HAP-1 (cell line): ENCODE measurements at places on chromosomes 11 and 22.

DNA sequence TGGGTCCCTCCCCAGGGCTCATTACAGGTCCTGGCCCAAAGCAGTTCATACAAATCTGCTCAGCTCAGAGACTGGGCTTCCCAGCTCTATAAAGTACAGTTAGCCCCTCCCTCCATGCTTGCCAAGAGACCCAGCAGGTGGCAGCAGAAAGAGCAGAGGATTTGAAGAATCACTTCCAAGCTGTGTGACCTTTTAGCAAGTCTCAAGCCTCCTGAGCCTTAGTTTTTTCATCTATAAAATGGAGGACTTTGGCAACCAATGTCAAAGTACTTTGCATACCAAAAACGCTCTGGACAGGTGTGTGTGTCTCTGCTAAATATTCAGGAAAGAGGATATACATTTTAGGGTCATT lies 26.6 kb downstream of the RELT start:
- no peak for DNase-seq

DNA sequence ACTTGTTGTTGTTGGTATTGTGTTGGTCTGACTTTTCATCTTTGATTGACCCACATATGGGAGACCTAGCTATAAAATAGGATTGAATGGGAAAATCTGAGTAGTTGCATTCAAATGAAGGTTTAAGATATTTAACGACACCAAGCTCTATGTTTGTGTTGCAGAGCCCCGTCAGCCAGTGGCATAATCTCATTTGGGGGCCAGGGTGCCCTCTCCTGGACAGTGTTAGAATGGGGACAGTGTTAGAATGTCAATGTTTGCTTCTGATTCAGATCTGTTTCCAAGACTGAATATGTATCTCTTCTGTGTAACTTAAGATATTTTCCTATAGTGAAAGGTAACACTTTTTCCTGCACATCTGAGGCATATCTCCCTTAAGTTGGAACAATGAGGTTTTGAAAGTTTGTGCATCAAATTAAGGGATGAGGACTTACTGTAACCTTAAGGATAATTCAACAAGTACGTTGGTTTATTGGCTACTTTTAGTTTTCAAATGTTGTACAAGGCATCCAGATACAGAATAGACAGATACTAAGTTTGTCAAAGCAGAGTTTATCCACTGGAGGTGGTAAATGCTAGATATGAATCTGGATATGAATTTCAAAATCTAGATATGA lies 5.3 kb upstream of the OR52M1 start:
- DNase-seq: peak; percentile 13

- DNase-seq: no peak
Observed at GRCh38 chr11:13268791-13269190, 8.8 kb upstream of the BMAL1 start.

DNA sequence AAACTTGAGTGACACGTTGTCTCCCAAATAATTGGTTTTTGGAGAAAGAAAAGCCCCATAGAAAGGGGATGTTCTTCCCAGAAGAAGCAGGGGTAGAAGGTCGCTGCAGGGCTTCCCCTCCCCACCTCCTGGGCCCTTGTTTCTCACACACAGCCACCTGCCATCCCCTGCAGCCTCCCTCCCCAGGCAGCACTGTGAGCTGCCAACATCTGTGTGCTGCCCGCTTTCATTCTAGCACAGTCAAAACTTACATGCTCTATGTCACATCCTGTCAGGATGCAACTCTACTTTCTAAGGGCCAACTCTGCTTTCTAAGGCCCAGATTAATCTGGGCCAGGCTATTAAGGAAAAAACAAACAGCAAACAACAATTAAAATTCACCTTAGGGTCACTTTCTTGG lies 309.4 kb upstream of the ZC3H12C start:
- no peak for DNase-seq

GRCh38 chr11:44804449-44805437 lies 78.0 kb downstream of the TSPAN18 start:
- no peak for DNase-seq

GRCh38 chr11:122981388-122982264 lies at the start of gene BSX:
BSX (minus strand) TSS chr11:122981834; CDS start chr11:122981671, 163 bp downstream.
- DNase-seq: peak; percentile 83

GRCh38 chr11:117702946-117703598 lies 93.9 kb downstream of the DSCAML1 start:
- no peak for DNase-seq

- DNase-seq: no peak
Observed at GRCh38 chr11:120340529-120340928, 4.3 kb downstream of the ARHGEF12 start.

DNA sequence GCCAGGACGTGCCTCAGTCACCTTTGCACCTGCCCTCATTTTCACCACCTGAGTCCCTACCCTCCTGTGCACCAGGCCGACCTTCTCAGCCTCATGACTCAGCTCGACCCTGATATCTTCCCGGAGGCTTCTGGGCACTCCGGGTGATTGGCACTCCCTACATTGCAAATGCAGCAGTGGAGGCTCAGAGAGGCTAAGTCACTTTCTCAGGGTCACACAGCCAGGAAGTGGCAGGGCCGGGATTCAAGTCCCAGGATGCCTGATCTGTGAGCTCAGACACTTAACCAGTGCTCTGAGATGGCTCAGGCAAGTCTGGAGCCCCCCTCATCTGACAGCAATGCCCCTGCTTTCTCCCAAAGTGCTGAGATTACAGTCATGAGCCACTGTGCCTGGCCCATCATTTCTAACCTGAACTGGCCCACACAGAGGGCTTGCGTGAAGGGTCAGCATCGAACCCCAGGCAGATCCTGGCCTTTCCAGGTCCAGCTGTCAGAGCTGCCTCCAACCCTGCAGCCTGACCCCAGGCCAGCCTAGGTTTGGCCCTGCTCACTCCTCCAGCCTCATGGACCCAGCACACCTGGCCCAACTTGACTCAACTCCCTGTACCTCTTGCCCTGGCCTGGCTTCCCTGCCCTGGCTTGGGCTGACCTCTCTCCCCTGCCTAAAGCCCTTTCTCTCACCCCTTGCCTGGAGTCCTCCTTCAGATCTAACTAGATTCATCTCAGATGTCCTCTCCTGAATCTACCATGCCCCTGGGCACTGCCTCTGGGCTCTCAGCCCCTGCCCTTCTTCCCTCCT lies 40.7 kb upstream of the RTL6 start:
- no peak for DNase-seq

DNA sequence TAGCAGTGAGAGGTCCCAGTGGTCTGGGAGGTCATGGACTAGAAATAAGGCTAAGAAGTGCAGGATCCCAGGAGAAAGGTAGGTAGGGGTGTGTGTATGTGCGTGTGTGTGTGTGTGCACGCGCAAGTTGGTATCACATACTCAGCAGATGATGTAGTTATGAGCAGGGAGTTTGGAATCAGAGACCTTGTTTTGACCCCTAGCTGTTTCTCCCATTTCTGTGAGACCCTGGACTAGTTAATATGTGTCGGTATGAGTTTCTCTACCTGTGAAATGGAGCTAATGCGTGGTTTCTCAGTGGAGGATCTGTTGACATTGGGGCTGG lies 1.3 kb downstream of the SERPING1 start:
- no peak for DNase-seq

GRCh38 chr11:102637731-102638130 lies 12.6 kb upstream of the MMP20 start:
- DNase-seq: no peak

GRCh38 chr11:60925868-60926267 lies 1.6 kb downstream of the TMEM132A start:
- no peak for DNase-seq

DNA sequence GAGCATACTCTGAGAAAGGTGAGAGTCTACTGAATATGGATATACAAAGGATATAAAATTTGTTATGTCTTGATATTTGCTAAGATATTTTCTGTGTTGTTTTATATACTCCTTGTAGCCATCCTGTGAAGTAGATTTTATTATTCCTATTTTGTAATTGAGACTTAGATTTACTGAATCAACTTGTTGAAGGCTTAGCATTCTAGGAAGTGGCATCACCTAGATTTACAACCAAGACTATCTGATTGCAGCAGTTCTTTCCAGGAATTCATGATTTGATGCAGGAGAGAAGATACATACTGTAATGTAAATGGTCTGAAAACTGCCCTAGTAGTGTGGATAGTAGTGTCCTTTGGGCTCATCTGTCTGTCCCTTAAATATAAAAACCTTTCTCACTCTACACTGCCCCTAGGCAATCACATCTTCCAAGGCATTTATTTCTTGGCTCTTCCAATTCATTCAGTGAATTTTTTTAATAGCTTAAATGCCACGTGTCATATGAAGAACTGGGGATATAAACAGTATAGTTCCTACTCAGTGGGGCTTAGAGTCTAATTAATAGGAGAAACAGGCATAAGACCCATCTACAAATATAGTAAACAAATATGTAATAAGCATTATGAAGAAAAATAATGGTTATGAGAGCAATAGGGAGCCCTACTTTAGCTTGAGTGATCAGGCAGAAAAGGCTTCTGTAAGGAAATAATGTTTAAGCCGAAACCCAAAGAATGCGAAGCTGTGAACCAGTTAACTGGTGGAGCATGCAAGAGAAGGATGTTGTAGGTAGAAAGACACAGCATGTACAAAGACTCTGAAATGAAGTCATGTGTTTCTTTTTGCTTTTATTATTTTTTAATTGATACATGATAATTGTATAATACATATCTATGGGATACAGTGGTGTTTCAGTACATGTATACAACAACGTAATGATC lies 13.6 kb downstream of the IPO7 start:
- DNase-seq: no peak

GRCh38 chr11:44397586-44398178 lies 87.7 kb upstream of the ALX4 start:
- DNase-seq: no peak

GRCh38 chr22:46569055-46569847 lies 31.8 kb upstream of the CELSR1 start:
- no peak for DNase-seq

- DNase-seq: no peak
Observed at GRCh38 chr11:2271077-2271326, 614 bp upstream of the ASCL2 start.

- DNase-seq: no peak
Observed at GRCh38 chr11:88310246-88310645, 27.3 kb downstream of the CTSC start.

- DNase-seq: peak; percentile 64
Observed at GRCh38 chr11:22787551-22788162, 41.9 kb downstream of the SVIP start.

GRCh38 chr11:47589977-47590861 lies 3.7 kb downstream of the FAM180B start:
- DNase-seq: no peak

DNA sequence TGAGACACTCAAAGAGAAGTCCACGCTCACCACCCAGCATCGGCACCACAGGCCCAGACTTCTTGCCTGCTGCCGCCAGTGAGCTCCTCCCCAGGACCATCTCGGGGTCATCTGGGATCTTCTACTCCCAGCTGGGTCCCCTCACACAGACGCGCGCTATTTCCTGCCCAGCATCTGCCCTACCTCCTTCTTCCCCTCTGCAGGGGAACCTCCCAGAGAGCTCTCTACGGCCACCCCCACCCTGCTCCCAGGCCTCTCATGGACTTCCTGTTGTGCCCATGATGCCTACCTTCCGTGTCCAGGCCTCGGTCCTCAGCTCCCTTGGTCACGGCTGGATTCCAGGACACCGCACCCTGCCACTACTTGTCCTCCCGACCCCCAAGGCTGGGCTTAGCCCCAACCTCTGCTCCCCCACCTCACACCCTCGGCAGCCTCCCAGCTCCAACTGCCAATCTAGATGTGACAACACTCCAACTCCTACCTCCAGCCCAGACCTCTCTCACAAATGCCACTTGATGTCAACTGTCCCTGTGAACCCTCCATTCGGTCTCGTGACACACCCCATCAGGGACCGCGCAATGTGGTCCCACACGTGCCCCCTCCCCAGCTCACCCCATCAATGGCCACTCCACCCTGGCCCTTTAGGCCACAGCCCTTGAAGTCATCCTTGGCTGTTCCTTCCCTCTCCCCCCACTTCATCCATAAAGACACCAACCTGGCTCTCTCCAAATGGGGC lies 45.3 kb downstream of the SGSM3 start:
- DNase-seq: no peak

DNA sequence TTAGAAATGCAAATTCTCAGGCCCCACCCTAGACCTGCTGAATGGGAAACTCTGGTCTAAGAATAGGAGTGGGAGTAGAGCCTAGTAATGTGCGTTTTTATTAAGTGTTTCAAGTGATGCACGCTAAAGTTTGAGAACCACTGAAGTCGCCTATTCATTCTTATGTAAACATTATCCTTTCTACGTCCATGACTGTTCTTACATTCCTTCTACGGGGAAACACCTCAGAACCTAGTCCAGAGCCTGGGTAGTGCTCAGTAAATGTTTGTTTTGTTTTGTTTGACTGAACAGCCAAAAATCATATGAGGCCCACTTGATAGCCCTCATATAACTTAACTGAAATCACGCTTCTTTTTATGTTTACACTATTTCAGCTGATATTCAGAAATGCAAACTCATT lies 29.8 kb downstream of the VSIG10L2 start:
- no peak for DNase-seq

- DNase-seq: no peak
Observed at GRCh38 chr11:56905936-56906335, 82.8 kb upstream of the OR5AK2 start.

- no peak for DNase-seq
Observed at GRCh38 chr22:37176464-37177061, 11.5 kb downstream of the C1QTNF6 start.

DNA sequence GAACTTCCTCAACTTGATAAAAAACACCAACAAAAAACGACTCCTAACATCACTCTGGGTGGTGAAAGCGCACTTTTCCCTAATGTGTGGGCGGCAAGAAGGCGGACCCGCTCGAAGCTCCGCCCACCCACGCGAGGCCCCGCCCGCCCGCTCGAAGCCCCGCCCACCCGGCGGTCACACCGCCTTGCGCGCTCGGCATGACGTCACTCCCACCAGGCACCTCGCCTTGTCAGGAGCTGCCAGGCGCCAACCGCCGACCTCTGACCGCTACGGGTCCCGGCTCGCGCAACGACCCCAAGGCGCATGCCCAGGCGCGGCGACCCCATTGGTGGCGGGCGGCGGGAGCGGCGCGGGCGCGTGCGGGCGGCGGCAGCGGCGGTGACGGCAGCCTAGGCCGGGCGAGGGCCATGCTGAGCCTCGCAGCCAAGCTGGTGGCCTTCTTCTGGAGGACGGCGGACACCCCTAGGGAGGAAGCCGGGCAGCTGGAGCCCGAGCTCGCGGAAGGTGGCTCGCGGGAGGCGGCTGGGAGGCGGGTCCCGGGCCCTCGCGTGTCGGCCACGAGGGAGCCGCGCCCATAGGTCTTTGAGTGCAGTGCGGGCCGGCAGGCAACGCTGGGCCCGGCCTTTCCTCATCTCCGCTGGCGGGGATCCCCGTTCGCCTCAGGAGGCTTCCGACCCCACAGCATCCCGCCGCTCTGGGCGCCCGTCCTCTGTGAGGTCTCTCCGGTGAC lies at the start of gene MOV10L1:
Gene MOV10L1 (plus strand): TSS at position 325 of the 730 bp plus-strand sequence. CDS start 83 bp downstream, at position 408.
- DNase-seq: no peak

GRCh38 chr11:82854242-82854641 lies 46.0 kb downstream of the PRCP start:
- DNase-seq: no peak

GRCh38 chr22:39183991-39184585 lies 31.6 kb upstream of the CBX7 start:
- peak; percentile 33 for DNase-seq
